Stimulated activated CD8-positive, alpha-beta memory T cell treated with anti-CD3 and anti-CD28 coated beads, Interleukin-12 subunit alpha, Interleukin-12 subunit beta, amount 100 ng/mL, for 4 hours (primary cell): ENCODE measurements at places on chromosomes 3 and 15.

- DNase-seq: no peak
These were observed 241.5 kb upstream of the SATB1 start for GRCh38 chr3:18666655-18667054.

DNA sequence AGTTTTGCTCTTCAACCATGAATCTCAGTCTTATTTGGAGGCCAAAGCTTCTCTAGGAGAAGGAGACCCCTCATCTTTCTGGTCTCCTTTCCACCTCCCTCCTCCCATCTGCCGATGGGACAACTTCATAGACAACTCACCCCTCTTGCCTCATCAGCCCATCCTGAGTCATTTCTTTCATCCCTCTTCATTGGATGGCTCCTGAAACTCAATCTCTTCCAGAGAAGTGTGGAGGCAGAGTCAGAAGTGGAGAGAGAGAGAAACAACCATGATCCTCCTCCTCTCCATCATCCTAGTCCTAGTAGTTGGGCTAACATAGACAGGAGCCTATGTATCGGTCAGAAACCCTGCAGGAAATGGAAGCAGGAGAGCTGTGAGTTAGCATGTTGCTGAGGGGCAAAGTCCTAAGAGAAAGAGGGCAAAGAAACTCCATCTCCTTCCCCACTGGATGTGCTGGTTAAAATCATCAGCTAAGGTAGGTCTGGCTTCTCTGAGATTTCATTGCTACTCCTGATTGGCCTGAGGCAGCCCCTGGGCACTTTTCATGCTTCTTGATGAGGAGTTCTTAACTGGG is 21.3 kb upstream of the HCN4 start:
- no peak for DNase-seq

DNA sequence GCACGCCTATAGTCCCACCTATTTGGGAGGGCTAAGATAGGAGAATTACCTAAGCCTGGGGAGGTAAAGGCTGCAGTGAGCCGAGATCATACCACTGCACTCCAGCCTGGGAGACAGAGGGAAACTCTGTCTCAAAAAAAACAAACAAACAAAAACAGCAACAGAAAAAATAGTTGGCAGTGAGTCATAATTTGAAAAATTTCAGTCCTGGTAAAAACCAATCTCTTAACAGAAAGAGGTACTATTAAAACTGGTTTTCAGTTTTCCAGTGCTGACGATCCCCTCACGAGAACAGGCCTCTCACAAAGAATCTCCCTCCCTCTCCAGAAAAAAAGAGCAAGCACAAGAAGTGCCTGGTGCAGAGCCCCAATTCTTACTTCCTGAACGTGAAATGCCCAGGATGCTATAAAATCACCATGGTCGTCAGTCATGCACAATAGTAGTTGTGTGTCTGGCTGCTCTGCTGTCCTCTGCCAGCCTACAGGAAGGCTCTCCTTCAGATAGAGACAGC is 22.8 kb upstream of the MAP4 start:
- DNase-seq: no peak

DNA sequence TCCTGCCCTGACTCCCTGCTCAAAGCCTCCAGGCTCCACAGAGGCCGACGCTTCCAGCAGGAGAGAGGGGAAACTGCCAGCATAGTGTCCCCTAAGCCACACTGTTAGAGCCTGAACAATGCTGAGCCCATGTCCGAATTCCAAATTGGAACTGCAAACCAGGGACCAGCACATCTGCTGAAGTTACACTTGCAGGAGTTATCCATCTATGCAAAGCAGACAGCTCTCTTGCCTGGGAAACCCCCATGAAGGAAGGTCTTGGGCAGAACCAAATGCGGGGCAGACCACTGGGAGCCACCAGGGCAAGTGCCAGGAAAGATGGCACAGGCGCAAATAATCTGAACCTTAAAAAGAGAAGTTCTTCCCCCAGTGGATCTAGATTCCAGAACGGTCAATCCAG is 625 bp downstream of the LRRC15 start:
- DNase-seq: no peak

DNA sequence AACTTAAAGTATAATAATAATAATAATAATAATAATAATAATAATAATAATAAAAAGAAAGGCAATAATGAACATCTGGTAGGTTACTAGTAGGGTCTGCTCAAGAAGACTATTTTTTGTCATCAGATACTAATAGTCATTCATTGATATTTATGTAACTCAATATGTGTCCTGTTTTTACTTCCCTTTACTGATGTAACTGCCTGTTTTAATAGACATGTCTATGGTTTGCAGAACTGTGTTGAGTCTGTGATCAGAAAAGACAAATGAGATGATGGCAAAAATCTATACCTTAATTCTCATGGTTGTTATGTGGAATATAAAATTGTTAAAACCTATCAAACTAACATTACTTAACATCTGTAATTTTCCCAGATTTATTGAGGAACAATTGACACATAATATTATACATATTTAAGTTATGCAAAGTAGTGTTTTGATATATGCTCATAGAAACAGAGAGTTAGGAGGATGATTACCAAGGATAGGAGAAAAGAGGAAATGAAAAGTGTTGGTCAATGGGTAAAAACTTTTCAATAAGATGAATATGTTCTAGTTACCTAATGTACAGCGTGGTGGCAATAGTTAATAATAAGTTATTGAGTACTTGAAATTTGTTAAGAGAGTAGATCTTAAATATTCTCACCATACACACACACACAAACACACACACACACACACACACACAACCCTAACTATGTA is 699.4 kb downstream of the ZPLD1 start:
- DNase-seq: no peak

DNA sequence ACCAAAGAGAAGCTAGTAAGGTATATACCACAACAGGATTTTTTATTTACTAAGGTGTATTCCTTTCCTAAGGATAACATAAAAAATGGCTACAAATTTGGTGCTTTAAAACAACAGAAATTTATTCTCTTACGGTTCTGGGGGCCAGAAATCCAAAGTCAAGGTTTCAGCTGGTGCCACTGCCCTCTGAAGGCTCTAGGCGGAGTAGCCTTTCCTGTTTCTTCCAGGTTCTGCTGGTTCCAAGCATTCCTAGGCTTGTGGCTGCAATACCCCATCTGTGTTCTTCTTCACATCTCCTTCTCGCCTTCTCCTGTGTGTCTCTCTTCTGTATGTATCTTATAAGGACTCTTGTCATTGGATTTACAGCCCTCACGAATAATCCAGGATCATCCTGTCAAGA is 549.9 kb downstream of the GRM7 start:
- no peak for DNase-seq

DNA sequence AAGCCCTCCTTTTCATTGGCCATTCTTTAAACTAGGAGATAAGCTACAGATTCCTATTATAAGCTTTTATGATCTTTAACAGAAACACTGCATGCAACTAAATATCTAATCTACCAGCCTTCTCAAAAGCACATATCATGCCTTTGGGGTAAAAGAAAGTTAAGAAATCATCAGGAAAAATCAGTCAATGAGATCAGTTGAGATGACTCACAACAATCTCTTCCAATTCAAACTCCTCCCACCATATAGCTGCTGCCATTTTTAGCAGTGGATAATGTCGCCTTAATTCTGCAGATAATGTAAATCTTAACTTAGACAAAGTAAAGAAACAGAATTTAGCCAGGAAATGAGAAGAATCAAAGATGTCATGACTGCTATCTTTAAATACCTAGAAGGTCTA is 135.2 kb upstream of the BCL6 start:
- DNase-seq: no peak

DNA sequence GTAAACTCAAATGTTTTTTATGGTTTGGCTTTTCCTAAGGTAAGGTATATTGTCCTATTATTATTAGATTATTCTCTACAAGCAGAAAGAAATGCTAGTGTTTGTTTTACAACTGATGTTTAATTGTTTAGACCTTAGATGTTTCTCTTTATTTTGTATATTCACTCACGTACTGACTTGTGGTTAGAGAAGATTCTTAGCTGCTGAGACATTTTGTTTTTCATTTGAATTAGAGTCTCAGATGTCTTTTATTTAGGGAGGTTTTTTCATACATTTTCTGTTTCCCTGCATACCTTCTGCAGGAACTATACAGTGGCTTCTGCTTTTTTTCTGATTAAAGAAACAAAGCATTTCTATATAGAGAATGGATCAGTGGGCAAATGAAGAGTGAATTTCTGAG is 110.9 kb downstream of the MYRIP start:
- DNase-seq: no peak

DNA sequence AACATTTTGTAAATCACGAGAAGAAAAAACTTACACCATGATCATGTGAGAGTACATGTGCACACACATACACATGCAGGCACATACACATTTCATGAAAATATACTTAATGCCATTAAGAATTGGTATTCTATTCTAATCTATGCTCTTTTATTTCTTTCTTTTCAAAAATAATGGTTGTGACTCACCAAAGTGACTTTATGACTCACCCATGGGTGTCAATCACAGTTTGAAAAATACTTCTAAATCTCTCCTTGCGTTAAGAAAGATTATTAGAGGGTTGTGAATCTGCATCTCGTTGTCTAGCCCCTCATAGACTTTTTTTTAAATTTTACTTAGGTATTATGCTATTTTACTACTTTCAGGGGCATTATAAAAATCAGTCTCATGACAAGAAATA is 254.2 kb downstream of the TUSC7 start:
- no peak for DNase-seq

DNA sequence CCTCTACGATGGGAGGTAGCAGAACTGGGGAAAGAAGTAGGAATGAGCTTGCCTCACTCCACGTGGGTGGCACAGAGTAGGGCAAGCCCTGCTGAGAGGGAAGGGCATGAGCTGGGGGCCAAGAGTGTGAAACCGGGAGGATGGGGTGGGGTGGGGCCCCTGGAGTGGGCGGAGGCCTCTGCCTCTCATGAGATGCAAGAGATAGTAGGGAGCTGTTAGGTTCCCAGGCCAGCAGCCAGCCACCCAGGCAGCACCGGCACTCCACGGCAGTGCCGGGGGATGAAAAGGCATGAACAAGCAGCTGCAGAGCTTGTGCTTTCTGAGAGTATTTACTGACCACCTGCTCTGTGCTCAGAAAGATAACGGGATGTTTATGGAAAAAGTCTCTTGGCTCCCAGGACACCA is 24.4 kb upstream of the PLA2G4E start:
- DNase-seq: no peak

DNA sequence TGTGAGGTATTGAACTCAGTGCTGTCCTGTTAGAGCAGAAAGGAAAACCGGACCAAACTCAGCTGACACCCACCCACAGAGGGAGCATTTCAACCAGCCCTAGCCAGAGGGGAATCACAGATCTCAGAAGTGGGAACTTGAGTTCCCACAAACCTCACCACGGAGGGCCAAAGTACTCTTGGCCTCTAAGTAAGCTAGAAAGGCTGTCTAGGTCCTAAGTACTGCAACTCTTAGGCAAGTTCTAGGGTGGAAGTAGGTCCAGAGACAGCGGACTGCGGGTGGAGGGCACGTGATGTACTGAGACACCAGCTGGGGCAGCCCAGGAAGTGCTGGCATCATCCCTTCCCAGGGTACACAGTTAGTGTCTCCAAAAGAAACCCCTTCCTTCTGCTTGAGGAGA is 34.1 kb downstream of the EOMES start:
- no peak for DNase-seq

- no peak for DNase-seq
These were observed 102.0 kb downstream of the IGF2BP2 start for GRCh38 chr3:185722881-185723280.

DNA sequence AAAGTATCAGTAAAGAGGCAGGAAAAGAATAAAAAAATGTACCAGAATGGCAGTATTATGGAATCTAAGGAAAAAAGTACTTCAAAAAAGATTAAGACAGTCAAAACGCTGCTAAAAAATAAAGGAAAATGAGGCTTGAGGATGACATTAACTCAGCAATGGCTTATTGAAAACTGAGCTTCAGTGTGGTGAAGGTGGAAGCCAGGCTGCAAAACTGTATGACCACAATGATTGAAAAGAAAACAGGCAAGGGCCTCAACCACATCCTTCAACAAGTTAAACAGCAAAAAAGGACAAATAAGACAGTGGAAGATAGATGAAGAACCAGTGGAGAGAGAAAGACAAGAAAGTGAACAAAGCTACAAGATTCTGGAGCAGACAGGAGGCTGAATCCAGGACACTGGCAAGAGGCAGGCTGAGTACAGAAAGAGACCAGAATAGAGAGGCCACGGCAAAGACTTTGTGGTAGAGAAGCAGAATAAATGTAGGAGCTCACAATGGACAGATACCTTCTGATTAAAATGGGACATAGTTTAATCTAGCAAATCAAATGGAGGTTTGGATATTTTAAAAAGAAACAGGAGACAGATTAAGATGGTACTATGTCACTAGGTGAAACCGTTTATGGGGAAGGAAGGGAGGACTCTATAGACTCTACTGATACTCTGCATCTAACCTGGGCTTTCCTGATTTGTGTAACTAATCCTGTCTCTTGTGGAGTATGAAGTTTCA is 86.1 kb downstream of the TJP1 start:
- no peak for DNase-seq

GRCh38 chr3:78757731-78758130 is 1010.1 kb downstream of the ROBO1 start:
- no peak for DNase-seq

DNA sequence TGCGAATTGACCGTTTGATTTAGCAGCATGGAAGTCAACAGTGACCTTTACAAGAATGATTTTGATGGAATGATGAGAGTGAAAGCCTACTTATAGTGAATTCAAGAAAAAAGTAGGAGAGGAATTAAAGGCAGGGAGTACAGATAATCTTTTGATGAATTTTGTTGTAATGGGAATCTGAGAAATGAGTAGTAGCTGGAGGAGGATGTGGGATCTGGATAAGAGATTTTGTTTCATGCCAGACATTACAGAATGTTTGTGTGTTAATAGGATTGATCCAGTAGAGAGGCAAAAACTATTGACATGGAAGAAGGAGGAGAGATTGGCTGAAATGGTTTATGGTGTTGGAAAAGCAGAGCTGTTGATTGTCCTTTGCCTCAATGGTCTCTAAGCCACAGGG is 17.4 kb upstream of the ZNF609 start:
- DNase-seq: no peak

- DNase-seq: no peak
These were observed 17.1 kb upstream of the PRSS50 start for GRCh38 chr3:46734773-46735172.

GRCh38 chr3:140178482-140178881 is 243.5 kb downstream of the CLSTN2 start:
- no peak for DNase-seq

DNA sequence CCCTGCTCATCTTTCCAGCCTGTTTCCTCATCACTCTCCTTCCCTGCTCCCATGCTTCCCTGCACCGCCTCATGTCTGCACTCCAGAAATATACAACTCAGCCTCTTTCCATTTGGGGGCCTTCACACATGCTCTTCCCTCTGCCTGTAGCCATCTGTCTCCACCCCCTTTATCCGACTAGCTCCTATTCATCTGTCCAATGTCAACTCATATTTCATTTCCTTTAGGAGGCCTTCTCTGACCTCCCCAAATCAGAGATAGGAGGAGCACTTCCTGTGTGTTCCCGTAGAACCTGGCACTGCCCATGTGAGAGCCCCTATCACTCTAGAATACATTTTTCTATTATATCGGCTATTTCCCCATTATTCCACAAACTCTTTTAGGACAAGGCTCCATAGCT is 10.6 kb downstream of the ATP8B4 start:
- no peak for DNase-seq

- DNase-seq: no peak
These were observed 98.2 kb downstream of the SRGAP3 start for GRCh38 chr3:9151240-9151639.
